Kidney glomerular epithelial cell (primary cell): ENCODE measurements at places on chromosomes 5 and 9.

DNA sequence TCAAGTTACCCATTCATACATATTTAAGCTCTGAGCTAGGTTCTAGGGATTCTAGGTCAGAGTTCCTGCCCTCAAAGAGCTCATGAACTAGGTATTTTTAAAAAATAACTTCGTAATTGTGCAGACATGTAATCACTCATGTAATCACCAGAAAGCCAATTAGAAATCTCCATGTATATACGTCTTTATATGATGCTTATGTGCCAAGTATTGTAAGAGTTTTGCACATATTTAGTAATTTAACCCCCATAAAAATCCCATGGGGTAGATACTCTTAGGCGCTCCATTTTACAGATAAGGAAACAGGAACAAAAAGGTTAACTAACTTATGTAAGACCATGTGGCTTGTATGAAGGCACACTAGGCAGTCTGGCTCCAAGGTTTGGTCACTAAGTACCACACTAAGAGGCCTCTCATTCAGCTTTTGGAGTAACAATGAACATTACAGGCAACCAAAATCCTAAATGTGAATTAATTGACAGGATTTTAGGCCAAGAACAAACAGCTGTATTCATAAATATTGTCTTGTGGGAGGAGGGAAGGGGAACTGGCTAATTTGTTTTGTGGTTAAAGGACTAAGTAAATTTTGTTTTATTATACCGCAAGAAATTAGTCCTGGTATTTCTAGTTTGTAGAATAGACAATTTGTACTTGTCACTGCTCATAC is 1.7 kb upstream of the OTULINL start:
- DNase-seq = no peak

DNA sequence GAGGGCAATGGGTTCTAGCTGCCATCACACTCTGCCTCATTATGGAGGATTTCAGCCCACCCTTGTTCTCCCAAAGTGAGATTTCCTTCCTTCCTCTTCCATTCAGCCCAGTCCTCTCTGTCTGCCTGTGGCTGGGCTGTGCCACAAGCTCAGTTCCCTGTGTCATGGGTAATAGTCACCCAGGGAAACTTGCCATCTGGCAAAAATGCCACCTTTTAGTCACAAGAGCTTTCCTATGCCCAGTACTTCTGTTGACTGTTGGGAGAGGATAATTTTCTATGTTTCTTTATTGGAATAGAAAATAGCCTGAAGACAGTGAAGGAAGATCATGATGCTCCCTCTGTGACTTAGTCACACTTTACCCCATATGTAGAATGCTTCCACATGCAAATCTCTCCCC is 71.4 kb downstream of the TLR4 start:
- DNase-seq = no peak

DNA sequence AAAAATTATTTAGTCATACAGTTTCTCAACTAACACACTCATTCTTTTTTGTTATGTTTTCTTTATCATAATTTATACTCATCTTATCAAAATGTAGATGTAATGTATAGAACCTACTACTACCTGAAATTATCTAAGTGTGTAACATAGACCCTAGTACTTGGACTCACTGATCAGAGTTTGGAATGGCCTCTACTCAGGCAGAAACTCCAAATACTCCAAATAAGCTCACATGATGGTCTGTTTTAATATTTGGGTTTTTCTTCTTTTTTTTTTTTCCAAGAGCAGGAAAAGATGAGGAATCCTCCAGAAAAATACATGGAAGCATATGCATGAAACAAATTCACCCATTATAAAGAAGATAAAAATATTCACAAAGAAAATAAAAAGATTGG is 126.3 kb downstream of the PDE4D start:
- DNase-seq = no peak

GRCh38 chr5:171984748-171985419 is 21.6 kb downstream of the FBXW11 start:
- peak; percentile 74 for DNase-seq

DNA sequence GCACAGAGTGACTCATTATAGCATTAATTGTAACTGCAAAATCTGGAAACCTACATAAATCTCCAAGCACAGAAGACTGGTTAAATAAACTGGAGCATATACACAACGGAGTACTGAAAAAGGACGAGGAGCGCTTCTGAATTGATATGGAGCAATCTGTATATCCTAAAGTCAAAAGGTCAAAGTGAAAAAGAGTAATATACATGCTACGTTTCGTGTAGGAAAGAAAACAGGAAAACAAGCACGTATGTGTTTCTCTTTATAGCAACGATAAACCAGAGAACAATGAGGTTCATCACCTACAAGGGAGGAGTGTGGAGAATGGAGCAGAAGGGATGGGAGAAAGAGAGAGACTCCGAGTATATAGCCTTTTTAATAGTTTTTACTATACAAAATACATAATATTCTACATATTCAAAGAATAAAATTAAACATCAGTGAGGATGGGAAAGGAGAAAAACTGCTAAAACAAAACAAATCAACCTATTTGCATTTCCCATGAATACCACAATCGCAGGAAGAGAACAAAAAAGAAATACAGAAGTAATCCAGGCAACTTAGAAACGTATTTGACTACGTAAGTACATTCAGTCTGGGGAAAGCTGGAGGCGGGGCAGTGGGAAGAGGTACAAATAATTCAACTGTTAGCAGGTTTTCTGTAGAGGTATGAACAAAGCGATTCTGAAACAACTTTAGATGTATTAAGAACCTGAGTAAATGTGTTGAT is 7.8 kb downstream of the ZFP62 start:
- DNase-seq = no peak

DNA sequence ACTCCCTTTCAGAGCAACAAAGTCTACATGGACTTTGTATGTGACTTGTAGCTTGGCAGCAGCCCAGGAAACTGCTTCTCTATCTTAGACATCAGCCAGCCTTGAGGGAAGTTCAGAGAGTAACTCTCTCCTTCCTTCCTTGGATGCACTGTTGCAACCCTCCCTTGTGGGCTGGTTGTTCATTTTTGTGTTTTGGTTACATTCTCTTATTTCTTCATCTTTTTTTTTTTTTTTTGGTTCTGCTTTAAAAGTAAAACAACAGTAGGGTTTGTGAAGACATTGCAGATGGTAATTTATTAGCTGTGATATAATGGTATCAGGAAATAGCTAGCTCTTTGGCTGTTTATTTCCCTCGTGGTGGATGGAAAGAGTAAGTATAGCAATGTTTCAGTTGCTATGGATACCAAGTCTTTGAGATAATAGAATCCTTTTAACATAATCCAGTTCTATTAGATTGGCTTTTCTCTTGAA is 97.9 kb upstream of the MAMDC2 start:
- DNase-seq = no peak

- DNase-seq = no peak
Observed at GRCh38 chr9:105458404-105458803, 10.6 kb downstream of the FSD1L start.

DNA sequence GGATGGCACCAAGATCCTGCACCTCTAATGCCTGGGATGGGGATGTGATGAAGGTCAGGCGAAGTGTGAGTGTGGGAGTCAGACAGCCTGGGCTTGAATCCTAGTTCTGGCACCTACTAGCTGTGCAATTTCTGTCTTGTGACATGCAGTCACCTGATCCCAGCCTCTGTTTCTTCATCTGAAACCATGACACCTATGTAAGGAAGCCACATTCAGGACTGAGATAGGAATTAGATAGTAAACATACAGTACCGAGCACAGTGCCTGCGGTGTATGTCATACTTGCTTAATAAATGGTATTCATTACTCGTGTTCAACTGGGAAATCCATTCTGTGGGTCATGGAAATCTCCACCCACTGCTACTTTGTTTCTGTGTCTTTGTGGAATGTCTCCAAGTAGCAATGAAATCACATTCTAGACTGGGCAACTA is 140.6 kb upstream of the STC2 start:
- no peak for DNase-seq
